ENCODE measurements at places on chromosomes 16 and 17.

DNA sequence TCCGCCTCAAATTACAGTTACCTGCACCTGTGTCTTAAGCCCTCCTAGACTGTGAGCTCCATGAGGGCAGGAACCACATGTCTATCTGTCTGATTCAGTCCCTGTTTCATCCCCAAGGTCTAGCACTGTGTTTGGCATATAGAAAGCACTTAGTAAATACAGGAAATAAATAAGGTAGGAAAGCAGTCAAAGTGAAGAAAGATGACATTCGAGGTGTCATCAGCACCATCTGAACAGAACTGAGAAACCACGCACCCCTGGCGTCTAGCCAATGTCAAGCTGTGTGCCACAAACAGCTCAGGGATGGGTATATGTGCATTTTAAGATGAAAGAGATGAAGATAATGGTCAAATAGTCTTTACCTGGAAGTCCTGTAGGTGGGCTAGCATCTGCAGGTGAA lies 79.6 kb upstream of the ATP2A3 start:
- peak; percentile 28 for DNase-seq

DNA sequence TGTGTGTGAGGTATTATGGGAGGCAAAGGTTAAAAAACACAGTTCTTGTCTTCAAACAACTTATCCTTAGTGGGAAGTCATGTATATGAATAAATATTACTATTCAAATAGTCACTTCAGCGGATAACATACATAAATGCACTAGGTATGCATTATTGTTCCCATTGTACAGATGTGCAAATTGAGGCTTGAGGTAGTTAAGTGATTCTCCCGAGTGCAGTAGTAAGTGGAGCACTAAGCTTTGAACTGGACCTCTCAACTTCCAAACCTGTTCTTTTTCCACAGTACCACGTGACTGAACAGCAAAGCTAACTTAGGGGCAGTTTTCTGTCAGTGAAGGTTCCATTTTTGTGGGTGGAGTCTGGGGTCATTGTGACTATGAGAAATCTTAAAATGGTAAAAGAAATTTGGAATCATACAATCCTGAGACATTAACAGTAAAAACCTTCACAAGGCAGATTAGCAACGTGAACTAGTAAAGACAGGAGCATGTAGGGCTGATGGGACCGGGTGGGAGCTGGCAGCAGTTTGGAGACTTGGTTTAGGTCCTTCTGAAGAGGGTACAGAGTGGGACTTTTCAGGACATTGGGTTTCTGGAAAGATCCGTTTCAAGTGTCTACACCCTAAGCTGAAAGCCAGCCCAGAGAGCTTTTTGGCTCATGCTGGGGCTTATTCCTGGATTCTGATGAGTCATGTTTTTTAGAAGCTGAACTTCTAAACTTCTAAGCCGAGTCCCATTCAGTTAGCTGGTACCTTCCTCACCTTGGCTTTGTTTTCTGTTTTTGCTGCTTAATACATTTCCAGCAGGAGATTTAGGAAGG lies 204.9 kb downstream of the PRKCA start:
- DNase-seq: no peak

- DNase-seq: no peak
These were observed 20.4 kb downstream of the CDH5 start for GRCh38 chr16:66386629-66387622.

GRCh38 chr16:14002416-14002990 lies 68.6 kb upstream of the MRTFB start:
- no peak for DNase-seq

GRCh38 chr17:78263063-78263735 lies 31.8 kb downstream of the TMEM235 start:
- DNase-seq: no peak

- no peak for DNase-seq
These were observed 53.1 kb downstream of the RPH3AL start for GRCh38 chr17:299546-299945.

DNA sequence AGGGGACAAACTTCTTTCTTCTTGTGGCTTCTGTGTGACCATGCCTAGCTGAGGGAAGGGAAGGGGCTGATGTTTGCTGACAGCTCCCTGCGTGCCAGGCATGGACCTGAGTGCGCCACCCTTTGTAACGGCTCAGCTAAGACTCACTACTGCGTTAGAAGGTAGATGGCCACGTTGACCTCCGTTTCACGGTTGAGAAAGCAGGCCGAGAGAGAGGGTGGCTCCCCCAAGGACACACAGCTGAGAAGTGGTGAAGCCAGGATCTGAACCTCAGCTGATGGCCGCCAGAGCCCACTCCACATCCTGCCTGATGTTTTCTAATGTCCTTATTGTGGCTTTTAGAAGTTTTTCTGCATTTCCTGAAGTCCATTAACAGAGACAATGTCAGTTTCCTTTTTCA lies 45.1 kb downstream of the RGS9 start:
- no peak for DNase-seq

DNA sequence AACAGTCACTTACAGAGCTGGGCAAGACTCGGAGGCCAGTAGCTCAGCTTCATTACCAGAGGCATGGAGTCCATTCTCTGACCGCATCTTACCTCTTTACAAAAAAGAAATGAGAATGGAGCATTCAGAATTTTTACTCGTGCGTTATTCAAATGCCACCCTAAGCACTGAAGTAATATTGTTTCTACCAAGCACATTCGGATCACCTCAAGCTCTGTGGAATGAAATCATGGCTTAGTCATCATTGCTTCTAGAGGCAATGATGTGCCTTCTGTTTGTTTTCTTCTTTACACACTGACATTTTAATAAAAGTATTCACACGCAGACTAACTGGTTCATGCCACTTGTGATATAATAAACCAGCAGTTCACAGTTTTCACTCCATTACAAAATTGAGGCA lies 206.8 kb downstream of the PHKB start:
- no peak for DNase-seq

GRCh38 chr16:58198022-58198683 lies at the start of gene CSNK2A2:
CSNK2A2 (minus strand) TSS chr16:58198106; CDS start chr16:58197736, 370 bp downstream.
- DNase-seq: peak; percentile 57

GRCh38 chr16:58670177-58670576 lies 14.4 kb downstream of the SLC38A7 start:
- no peak for DNase-seq

DNA sequence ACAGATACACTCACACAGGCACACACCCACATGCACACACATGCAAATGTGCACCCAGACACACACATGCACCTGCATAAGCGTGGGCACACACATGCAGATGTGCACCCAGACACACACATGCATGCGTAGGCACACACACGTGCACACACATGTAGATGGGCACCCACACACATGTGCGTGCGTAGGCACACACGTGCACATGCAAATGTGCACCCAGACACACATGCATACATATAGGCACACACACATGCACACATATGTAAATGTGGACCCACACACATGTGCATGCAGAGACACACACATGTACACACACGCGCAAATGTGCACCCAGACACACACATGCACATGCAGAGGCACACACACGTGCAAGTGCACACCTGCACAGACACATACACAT lies 60.3 kb downstream of the MRM1 start:
- no peak for DNase-seq

GRCh38 chr16:86508947-86509758 lies 1.2 kb upstream of the FOXF1 start:
- DNase-seq: no peak

DNA sequence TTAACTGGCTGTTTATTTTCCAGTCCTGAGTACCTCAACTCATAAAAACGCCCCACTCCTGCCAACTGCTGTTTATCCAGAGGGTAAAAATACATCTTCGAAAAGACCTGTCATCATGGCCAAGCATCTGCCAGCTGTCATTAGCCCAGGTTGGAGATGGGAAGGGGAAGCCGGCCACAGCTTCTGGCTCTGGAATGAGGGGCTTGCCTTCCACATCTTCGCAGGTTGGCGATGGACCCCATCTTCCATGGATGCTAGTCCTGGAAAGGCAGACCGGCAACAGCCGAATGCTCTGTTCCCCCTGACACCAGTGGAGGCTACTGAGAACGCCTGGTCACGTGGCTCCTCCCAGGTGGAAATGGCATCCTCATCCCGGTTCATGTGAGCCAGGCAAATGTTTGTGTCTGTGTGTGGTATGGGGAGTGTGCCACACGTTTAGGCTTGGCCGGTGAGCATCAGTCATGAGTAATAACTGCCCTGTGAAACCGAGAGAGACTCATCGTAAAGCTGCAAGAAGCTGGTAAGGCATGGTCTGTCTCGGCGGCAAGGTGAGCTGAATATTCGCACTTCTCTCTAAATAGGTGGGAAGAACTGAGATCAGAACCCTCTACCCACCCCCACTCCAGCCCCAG lies 420 bp upstream of the KRTAP17-1 start:
- DNase-seq: no peak

DNA sequence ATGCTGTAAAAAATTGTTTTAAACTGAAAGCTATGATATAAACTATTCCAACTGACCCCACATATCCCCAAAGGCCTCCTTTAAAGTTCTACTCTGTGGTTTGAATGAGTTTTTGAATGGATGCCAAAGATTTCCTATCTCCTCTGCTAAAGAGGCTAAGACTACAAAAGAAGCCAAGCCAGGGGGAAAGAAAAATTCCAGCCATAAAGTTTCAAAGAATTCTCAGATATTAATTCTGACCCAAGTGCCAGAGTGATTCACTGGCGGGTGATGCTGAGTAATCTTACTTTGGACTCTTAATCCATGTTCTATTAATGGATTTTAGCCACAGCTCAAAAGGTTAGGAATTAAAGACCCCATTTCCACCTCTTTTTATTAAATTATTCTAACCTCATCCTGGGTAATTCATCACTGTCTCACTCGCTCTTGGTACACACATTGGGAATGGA lies 60.7 kb downstream of the HS3ST3A1 start:
- DNase-seq: no peak

- DNase-seq: no peak
These were observed 28.4 kb downstream of the MYH3 start for GRCh38 chr17:10628756-10629155.

DNA sequence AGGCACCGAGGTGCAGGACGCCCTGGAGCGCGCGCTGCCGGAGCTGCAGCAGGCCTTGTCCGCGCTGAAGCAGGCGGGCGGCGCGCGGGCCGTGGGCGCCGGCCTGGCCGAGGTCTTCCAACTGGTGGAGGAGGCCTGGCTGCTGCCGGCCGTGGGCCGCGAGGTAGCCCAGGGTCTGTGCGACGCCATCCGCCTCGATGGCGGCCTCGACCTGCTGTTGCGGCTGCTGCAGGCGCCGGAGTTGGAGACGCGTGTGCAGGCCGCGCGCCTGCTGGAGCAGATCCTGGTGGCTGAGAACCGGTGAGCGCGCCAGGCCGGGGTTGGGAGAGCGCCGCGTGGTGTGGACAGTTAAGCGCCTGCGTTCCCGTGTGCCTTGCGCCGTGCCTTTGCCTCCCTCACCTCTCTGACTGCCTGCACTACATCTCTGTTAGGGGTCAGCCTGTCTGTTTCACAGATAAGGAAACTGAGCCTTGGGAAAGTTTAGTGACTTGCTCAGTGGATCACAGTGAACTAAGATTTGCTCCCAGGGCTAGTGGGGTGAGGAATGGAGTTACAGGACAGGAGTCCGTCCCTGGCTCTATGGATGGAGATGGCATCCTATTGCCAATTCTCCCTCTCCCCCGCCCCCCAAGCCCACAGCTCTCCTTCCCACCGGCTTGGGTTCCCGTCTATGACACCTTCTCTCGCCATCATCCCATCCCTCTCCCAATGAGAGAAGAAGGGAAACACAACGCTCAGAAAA lies 880 bp downstream of the SARM1 start:
- no peak for DNase-seq

GRCh38 chr16:48536614-48537200 lies 73.3 kb downstream of the N4BP1 start:
- no peak for DNase-seq

DNA sequence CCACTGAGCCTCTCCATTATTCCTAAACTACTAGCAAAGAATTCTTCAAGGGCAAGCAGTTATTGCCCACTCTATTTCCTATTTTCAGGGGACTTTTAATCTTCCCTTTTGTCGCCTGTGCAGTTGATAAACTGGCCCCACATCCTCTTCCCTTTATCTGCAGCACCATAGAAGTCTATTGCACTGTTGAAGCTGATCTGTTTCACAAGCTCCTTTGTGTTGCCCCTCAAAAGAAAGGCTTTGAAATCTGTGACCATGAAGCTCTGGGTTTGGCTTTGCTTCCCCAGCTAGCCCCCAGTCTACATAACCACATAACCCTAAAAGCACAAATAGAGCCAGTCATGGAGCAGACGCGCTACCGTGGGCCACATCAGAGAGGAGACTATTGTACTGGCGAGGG lies 37.1 kb downstream of the CDRT15 start:
- DNase-seq: no peak

DNA sequence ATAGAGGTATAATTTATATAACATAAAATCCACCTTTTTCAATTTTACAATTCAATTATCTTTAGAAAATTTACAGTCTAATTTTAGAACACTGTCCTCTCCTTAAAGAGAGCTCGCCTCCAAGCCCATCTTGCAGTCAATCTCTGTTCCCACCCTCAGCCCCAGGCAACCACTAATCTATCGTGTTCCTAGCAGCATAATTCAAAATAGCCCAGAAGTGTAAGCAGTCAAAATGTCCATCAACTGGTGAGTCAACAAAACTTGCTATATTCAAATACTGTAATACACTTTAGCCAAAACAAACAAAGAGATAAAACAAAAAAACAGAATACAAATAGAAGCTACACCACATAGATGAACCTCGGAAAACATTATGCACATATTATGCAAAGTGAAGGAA lies 1006.8 kb upstream of the EEF2KMT start:
- no peak for DNase-seq

DNA sequence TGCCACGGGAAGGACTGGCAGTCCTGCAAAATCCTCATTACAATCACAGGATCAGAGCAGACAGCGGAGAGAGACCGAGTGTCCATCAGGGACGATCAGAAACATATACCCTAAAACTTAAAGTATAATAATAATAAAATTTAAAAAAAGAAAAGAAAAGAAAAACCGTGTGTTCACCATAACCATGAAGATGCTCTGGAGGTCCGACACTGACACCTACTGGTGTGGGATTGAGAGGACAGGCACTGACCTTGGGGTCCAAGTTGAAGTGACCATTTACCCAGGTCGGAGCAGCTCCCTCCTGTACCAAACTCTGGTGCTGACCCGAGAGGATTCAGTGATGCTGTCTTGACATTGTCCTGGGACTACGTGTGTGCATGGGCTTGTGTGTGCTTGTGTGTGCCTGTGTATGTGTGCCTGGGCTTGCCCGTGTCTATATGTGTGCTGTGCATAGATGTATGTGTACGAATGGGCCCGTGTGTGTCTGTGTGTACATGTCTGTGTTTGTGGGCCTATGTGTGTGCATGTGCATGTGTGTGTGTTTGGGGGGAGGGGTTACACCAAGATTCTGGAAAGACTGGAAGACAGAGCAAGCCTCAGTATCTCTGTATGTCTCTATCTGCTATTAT lies 10.0 kb upstream of the CD300LD start:
- DNase-seq: peak; percentile 7

Measured in effector memory CD4-positive, alpha-beta T cell (primary cell).